Kidney (tissue), 22 donors: ENCODE measurements at places on chromosomes 4 and X. TPM values are rescaled to one million over a fixed set of nuclear protein-coding genes. Genes with fewer than 3 reads are reported as not detected.

- no peak for DNase-seq
Measured at GRCh38 chr4:40254608-40255392, 58.0 kb downstream of the RHOH start.

Gene DUSP21
- polyA plus RNA-seq: not detected

Gene BEX2
- polyA plus RNA-seq: 130 TPM

Gene RGN
- 89.1 TPM for polyA plus RNA-seq
